Activated T-cell treated with anti-CD3 and anti-CD28 coated beads for 1 hour (primary cell): ENCODE measurements at places on chromosomes 12 and 14.

DNA sequence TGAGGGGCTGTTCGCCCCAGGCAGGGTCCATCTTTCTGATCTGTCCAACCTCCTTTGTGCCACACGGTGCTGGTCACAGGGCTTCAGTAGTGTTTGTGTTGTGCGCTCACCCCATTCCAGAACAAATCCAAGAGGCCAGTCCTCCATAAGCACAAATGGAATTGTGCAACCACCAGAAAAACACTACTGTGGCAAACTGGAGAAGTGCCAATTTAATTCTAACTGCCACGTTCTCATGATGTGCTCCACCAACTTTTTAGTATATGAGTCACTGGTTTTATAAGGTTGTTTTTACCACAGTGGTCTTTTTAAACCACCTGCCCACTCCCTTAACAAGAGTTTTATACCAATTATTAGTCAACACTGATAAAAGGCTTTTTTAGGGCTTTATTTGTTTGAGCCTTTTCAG is 380.2 kb downstream of the NAV3 start:
- no peak for DNase-seq

DNA sequence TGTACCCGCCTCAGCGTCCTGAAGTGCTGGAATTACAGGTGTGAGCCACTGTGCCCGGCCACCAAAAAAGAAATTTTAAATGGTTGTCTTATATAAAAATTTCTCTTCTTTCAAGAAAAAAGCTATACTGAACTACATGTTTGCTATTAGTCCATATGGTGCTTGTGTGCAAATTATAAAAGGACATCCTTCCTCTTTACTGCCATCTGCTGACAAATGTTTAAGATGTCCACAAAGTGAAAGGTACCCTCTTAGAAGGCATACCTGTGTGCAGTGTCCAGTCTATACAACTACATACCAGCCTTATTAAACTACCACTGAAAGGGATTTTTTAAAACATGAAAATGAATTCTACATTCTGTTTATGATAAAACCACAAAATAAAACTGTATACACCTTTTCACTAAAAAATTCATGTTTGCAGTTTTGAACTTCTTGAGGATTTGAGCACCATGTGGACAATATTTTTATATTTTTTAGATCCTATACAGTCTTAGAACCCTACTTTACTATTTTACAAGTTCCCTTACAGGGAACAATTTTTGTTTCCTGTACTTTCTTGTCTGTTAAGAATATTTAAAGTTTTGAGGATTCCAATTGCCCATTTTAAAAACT is 32.8 kb upstream of the TOMM20L start:
- no peak for DNase-seq

DNA sequence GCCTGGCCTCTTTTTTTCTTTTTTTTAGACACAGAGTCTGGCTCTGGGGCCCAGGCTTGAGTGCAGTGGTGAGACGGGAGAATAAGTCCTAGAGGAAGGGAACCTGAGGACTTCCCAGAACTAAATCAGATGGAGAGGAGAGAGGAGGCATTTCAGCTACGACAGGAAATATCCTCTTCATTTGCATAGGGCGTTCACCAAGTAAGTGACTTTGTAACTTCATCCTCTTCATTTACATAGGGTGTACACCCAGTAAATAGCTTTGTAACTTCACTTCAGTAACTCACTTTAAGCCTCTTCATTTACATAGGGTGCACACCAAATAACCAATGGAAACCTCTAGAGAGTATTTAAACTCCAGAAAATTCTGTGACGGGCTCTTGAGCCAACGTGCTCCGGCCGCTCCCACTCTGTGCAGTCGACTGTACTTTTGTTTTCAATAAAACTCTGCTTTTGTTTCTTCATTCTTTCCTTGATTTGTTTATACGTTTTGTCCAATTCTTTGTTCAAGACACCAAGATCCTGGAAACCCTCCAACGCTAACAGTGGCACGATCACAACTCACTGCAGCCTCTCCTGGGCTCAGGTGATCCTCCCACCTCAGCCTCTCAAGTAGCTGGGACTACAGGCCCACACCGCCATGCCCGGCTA is 21.4 kb upstream of the ANKRD9 start:
- DNase-seq, result no peak

GRCh38 chr14:92513204-92513965 is at the start of gene RIN3:
TSS of gene RIN3 (plus strand) at chr14:92513781. CDS start at chr14:92513933, 152 bp downstream.
- DNase-seq, result peak; percentile 24

- no peak for DNase-seq
Observed at GRCh38 chr14:99936738-99937474, 128.3 kb upstream of the EVL start.

DNA sequence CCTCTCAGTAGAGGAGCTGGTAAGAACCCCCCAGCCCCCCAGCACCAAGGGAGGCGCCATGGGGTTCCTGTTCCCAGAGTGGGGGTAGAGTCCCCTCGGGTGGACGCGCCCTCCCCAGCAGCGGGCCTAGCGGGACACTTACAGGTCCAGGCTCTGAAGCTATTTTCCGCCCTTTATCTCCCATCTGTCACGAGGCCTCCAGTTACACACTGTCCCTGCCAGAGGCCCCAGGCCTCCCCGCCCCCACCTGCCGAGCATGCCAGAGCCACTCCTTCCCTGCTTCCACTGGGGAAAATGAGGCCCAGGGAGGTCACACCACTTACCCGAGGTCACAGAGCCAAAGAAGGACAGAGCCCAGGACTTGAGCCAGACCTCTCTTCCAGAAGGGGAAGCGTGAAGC is 3.1 kb downstream of the C14orf180 start:
- no peak for DNase-seq

- no peak for DNase-seq
Observed at GRCh38 chr14:100634026-100634425, 46.8 kb upstream of the BEGAIN start.

GRCh38 chr14:52703225-52703624 is 3.8 kb upstream of the PSMC6 start:
- no peak for DNase-seq

DNA sequence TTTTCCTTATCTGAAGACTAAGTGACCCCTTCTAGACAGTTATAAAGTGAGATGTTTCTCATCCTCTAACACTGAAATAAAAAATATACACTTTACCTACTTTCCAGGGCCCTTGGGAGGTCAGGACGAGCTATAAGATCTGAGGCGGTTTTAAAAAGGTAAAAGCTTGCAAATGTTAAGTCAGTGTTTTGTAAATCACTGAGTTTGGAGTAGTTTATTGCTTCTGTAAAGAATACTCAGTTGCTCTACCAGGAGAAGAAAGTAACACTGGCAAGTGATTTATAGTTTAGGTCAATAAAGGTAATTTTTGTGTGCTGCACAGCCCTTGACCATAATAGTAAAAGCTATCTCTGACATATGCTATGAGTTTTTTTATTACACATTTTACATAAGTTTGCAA is 584.5 kb downstream of the TMTC2 start:
- DNase-seq, result no peak

DNA sequence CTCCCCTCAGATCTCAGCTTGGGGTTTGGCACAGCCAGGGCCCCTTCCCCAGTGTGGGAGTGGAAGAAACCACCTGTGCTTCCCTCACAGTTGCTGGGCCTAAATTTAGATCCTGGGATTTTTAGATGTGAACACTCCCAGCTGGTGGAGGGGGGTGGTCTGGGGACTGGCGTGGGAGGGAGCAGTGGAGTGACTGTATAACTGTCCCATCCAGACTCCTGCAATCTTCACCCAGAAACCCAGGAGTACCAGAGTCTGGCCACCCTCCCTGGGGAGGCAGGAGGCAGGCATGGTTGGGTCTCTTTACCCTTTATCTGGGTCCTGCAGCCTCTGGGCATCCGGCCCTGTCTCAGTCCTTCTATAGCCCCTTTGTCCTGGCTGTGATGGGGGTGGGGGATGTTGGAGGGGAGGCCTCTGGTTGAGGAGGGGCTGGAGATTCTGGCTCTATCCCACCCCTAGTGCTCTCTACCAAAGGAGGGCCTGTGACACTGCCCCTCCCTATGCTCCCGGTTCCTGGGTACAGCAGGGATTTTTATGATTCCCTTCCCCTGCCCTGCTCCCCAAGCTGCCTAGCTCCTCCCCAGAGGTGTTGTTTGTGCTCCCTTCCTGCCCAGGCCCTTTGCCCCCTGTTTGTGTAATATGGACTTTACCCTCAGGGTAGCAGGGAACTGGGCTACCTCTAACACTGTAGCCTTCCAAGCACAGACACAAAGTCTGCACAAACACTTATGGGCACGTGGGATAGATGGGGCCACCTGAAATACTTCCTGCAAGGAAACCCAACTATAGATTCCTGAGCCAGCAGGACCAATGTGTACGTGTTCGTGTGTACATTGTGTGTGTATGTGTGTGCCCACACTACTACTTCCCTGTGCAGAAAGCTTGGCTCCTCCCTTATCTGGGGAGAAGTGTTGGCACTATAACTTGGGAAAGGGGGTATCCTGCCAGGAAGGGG is 1.7 kb downstream of the ERBB3 start:
- no peak for DNase-seq

DNA sequence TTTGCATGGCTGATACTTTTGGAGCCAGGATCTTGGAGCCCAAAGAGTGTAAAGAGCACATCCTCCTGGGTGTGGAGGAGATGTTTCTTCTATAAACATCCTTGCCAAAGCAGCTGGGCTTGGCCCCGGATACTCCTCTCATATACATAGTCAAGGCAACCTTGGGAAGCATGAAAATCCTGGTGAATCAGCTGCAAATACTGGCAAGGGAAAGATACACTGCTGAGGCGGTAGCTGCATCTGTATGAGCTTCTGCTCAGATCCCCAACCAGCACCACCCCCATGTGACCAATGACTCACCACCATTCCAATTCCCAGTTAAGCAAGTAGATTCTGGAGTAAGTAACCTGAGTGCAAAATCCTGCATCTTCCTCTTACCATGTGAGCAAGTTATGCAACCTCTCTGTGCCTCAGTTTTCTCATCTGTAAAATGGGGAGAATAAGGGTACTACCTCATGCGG is 567.4 kb downstream of the MED13L start:
- DNase-seq, result no peak

- DNase-seq, result no peak
Observed at GRCh38 chr12:19095756-19096480, 33.6 kb upstream of the PLEKHA5 start.

- no peak for DNase-seq
Observed at GRCh38 chr14:71117839-71118743, 210.8 kb downstream of the PCNX1 start.

DNA sequence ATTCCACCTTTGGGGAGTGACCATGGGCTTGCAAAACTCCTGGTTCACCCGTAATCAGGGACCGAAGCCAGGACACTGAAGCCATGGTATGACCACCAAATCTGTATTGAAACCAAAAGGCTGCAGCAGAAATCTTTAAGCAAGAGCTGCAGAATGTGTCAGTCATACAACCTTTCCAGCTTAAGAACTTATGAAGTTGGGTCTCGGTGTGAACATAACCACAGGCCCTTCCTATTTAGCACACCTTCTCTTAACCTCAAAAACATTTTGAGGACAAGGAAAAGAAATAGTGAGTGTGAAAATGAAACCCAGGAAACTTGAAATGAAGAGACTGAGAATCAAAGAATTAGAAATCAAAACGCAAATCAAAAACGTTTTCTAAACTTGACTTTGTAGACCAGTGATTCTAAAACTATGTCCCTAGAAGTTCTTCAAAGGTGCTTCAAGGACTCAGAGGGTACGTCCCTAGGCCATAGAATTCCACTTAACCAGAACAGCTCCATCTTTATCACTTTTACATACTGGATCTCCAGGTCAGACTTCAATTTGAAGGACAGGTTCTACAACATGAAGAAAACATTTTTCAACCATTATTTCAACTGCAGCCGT is 231.6 kb upstream of the GRIP1 start:
- no peak for DNase-seq

GRCh38 chr12:94147387-94147990 is 888 bp upstream of the PLXNC1 start:
- no peak for DNase-seq

GRCh38 chr12:32489070-32489469 is 89.7 kb downstream of the FGD4 start:
- no peak for DNase-seq

DNA sequence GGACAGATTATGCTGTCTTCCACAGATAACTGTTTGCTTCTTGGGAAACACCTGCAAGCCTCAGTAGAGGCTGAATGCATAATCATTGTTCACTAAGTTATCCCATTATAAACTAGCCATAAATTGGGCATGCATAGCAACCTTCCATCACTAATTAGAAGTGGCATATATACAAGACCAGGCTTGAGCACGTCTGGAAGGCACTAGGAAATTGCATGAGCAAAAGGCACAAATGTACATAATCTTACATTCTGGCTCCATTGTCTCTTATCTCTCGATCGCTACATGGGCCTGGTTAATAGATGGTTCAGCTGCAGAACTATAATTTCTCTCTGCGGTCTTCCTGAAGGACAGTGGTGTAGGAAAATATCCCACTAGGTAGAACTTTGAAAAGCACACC is 679.2 kb downstream of the RPL10L start:
- DNase-seq, result no peak

- DNase-seq, result no peak
Observed at GRCh38 chr12:126742241-126742641, 1524.7 kb upstream of the TMEM132C start.

DNA sequence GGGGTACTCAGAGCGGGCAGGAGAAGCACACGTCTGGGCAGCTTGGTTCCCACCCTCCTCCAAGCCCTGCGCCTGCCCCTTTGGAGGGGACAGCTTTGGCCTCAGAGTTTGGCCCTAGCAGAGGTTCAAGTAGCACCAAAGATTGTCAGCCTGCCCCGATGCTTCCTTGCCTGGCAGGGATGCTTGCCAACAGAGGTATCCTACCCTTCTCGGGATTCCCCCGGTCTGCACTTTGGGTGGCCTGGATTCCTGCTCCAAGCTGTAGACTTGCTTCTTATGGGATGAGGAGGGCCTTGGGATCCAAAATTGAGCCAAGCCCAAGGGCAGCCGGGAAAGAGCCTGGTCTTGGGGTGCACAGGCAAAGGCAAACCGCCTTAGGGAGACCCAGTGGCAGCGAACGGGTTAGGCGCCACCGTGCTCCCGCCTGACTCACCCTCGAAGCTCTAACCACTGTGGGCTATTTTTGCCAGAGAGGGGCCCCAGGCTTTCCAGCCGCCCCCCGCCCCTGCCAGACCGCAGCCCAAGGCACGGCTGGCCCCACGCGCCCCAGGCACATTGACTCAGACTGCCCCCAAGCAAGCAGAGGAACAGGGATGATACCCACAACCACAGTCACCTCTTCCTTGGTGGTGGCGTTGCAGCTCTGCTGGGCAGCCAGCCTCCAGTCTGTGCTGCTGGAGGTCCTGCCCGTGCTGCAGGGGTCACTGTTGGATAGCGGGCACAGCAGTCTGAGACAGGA is 847 bp upstream of the WNT10B start:
- no peak for DNase-seq

- DNase-seq, result no peak
Observed at GRCh38 chr14:99676657-99677056, 7.4 kb upstream of the CYP46A1 start.

- no peak for DNase-seq
Observed at GRCh38 chr12:90058704-90059103, 350.1 kb upstream of the ATP2B1 start.

DNA sequence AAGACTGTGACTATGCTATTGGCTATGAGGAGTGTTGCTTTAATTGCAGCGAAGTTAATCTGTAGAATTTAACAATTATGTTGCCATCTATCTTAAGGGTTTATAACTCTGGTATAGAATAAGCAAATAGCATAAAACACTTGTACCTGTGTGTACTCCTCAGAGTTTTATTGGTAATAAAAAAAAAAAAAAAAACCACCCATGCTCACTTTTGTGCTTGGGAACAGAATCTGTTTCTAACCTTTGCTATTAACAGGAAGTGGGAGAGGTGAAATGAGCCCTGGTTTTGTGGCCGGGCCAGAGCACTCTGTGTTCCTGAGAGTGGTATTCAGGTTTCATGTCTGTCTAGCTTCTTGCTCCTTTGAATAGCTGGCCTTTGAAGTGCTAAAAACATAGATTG is 53.1 kb downstream of the PDE3A start:
- no peak for DNase-seq

- DNase-seq, result no peak
Observed at GRCh38 chr14:72275242-72275641, 343.0 kb downstream of the RGS6 start.
